ENCODE measurements at places on chromosomes 5 and 9.

GRCh38 chr5:9780501-9780900 is 150.3 kb upstream of the TAS2R1 start:
- no peak for DNase-seq

DNA sequence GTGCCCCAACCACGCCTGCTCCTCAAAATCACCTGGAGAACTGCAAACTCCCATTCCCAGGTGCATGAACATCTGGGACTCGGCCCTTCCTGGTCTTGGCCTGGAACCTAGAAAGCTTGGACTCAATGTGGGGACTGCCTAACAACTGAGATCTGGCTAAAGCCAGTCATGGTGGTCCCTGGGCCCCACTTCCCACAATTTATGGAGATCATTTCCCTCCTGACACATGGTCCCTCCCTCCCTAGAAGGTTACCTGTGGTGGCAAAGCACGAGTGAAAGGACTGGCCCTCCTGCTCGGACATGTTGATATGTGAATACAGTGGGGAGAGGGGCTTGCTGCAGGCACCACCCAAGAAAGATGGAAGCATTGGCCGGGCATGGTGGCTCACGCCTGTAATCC is 18.8 kb downstream of the BICD2 start:
- no peak for DNase-seq

GRCh38 chr5:51646482-51646881 is 263.2 kb downstream of the ISL1 start:
- DNase-seq = no peak

GRCh38 chr9:125755340-125755739 is 8.2 kb downstream of the PBX3 start:
- DNase-seq = no peak

GRCh38 chr5:6704361-6704851 is 8.8 kb upstream of the TENT4A start:
- peak; percentile 82 for DNase-seq

DNA sequence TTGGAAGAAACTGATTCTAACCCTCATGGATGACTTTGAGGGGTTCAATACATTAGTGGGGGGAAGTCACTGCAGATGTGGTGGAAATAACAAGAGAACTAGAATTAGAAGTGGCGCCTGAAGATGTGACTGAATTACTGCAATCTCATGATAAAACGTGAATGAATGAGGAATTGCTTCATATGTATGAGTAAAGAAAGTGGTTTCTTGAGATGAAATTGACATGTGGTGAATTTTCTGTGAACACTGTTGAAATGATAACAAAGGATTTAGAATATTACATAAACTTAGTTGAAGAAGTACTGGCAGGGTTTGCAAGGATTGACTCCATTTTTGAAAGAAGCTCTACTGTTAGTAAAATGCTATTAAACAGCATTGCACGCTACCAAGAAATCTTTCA is 113.0 kb downstream of the UGCG start:
- no peak for DNase-seq

DNA sequence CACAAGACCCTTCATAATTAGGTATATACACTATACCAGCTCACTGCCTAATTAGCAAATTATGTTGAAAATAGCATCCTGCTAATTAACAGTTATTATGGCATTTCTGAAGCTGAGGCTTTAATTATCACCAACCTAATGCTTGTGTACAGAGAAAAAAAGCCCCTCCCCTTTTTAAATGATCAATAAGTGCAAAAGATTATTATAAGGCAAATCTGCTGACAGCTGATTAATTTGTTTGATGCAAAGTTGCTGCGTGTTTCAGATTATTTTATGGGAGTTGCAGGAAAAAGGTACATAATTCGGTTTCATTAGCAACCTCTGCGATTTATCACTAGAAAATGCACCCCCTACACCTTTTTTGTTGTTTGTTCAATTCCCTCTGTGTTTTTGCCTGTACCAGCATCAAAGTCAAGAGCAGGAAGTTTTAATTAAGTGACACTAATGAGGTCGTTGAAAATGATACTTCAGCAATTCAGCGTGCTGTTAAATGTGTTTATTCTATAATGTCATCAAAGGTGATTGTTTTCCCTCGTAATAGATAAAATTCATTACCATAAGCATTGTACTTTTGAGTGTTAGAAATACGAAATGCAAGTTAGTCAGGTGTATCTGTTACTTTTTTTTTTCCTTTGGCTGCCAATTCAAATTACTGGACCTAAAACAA is 170.0 kb downstream of the EBF1 start:
- DNase-seq = no peak

DNA sequence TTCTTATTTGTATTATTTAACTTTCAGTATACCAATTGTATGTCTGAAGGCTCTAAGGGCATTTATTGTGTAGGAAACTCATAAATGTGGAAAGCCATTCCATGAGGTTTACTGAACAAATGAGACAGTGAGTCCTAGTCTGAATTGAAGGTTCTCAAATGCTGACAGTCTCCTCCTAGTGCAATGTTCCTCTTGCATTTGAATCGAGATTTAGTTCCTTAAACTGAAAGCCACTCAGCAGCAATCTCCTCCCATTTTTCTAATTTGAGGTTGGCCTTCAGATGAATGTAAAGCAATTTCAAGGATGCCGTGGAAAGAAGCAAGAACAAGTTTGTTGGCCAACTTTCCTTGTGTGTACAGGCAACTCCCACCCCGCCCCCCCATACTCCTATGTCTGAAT is 493.2 kb upstream of the KLF4 start:
- DNase-seq = no peak

- DNase-seq = no peak
These were observed 17.3 kb downstream of the USP20 start for GRCh38 chr9:129852579-129852978.

DNA sequence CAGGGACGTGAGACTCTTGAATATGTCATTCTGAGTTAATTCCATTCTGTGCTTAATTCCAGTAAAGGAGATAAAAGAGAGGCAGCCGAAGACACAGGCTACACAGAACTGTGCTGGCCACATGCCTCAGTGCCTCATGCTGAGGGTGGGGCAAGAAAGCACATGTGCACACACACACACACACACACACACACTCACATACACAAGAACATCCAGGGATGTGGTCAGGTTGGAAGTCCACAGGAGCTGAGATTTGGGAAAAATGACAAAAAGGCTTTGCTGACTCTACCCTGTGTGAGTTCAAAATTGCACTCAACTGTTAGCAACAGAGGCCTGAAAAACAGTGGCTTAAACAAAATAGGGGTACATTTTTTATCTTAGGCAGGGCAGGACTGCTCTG is 40.5 kb downstream of the ALG2 start:
- no peak for DNase-seq

DNA sequence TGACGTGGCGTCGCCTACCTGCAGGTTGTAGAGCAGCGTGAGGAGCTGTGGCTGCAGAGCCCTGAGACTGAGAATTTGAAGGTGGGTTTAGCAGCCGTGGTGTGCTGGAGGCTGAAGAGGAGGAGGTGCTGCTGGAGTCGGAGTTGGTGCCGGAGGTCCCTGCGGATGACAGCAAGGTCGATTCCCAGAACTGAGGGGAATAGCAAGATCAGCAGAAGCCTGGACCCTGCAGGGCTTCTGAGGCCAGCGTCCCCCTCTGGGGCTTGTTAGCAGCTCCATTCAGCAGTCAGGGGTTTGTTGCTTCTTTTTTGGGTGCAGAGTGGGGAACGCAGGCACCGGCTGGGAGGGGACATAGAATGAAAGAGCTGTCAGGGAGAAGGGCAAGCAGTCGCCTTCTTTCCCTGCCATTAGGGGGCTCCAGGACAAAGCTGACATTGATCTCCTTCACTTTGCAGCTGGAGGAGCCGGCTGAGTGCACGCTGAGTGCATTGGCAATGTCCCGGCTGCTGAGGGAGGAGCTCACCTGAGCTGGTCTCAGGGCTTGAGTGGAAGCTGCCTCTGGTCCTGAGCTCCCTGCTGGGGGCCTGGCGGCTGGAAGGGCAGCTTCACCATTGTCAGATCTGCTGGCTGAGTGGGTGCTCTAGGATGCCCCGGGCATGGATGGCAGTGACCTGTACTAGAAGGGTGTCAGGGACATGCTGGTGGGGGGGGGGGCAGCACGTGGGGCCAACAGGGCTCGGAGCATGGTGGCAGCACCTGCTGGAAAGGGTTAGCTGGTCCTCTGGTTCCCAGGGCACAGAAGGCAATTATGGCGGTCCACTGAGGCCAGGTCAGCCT is 20.8 kb downstream of the OBP2B start:
- DNase-seq = no peak

- DNase-seq = peak; percentile 25
These were observed 82.0 kb downstream of the PHF2 start for GRCh38 chr9:93658184-93658925.

DNA sequence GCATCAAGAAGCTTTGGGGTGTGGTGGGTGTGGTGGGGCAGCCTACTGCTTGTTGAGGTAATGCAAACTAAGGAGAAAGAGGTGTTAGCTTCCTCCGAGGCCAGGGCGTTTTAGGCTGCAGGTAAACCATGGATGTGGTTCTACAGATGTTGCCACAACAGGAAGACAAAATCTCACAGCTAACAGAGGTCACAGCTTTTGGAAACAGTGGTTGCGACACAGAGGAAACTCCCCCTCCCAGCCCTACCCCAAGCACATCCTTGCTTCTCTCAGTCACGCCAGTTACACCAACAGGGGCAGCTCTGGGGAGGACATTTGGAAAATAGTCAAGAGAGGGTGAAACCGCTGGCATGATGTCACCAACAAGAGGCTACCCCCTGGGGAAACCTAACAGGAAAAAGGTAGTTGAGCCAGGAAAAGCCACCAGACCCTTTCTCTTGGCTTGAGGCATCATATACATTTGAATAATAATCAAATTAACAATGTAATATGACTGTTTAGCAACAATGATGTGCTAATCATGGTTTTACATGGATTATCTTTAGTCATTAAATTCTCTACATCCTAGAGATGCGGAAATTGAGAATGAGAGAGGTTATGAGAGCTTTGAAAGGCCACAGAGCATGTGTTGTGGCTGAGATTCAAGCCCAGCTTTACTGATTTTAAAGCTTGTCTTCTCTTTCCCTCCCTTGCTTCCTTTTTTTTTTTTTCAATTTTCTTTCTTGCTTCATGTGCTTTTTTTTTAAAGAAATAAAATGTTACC is 82.2 kb upstream of the IL12B start:
- DNase-seq = no peak

DNA sequence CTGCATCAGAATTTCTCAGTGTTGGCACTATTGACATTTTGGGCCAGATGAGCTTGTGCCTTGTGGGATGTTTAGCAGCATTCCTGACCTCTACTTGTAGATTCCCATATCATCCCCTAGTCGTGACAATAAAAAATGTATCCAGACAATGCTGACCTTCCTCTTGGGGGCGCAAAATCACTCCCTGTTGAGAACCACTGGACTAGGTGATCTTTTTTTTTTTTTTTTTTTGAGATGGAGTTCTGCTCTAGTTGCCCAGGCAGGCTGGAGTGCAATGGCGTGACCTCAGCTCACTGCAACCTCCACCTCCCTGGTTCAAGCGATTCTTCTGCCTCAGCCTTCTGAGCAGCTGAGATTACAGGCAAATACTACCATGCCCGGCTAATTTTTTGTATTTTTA is 22.6 kb downstream of the STXBP1 start:
- no peak for DNase-seq

- DNase-seq = no peak
These were observed 207.2 kb downstream of the ENC1 start for GRCh38 chr5:74433255-74433895.

- DNase-seq = no peak
These were observed 12.0 kb downstream of the BTNL9 start for GRCh38 chr5:181051841-181052671.

DNA sequence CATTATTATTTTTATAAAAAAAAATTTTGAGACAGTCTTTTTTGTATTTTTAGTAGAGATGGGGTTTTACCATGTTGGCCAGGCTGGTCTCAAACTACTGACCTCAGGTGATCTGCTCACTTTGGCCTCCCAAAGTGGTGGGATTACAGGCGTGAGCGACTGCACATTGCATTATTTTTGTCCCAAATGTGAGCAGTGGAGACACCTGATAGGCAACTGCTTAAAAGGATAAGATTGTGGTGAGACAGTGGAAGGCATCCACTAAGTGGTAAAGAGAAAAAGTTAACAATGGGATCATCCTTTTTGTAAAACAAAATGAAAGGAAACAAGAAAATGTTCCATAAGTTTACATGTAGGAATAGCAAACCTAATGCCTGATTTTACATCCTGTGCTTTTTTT is 2.0 kb upstream of the CENPH start:
- no peak for DNase-seq

- peak; percentile 44 for DNase-seq
These were observed 701 bp upstream of the ZNF462 start for GRCh38 chr9:106862110-106862820.

Data from Right ventricle myocardium superior (tissue), 1 donor.